ENCODE measurements at places on chromosomes 5 and 9. TPM values are rescaled to one million over a fixed set of nuclear protein-coding genes. Genes with fewer than 3 reads are reported as not detected.

PLAC8L1 gene
- total RNA-seq = not detected

AJM1 gene
- total RNA-seq = 4.1 TPM

TMEM215 gene
- total RNA-seq = 0.02 TPM

SH3RF2 gene
- total RNA-seq = 2.4 TPM

LCN12 gene
- 1.2 TPM for total RNA-seq

DENND4C gene
- 20.5 TPM for total RNA-seq

LRRC14B gene
- total RNA-seq = not detected

KIF20A gene
- 41.8 TPM for total RNA-seq

ZFP37 gene
- 1.4 TPM for total RNA-seq

CD180 gene
- total RNA-seq = not detected

ABO gene
- not detected for total RNA-seq

WHRN gene
- 7.8 TPM for total RNA-seq

CATSPER3 gene
- total RNA-seq = 0.15 TPM

NCS1 gene
- 33.0 TPM for total RNA-seq

DNAI1 gene
- 0.18 TPM for total RNA-seq

ZDHHC11 gene
- 15.8 TPM for total RNA-seq

FOXD4L3 gene
- total RNA-seq = 0.14 TPM

GZMA gene
- not detected for total RNA-seq

BAAT gene
- 0.31 TPM for total RNA-seq

RASEF gene
- 6.7 TPM for total RNA-seq

SOHLH1 gene
- total RNA-seq = 0.05 TPM
